CD4-positive, alpha-beta T cell treated with Interleukin-17A for 4 hours (primary cell): ENCODE measurements at places on chromosomes 13 and 19.

DNA sequence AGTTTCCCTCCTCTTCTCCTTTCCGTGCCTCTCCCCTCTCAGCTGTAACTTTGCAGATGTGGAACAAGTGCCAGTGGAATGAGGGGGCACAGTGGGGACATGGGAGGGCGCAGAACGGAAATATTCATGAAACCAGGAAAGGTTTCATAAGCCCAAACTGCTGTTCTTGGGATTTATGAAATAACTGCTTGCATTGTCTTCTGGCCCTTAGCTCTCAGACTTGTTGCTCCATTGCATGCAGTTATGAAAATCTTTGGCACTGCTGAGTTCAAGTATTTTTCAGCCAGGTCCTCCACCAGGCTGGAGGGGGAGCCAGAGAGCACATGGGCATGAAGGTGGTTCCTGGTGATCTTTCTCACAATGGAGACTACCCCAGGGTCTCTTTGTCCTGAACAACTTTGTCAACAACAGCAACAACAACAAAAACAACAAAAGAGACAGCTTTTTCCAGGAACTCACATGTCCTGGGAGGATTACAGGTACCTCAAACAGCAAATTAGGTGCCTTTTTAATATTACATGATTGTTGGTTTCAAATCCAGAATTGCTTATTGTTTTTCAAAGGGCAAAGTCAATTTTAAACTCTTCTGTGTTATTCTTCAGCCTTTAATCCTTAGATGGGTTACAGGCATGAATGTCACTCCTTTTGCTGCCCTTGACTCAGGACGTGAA lies 1.5 kb downstream of the RGCC start:
- DNase-seq, result peak; percentile 81

GRCh38 chr13:106522898-106523525 lies 12.4 kb downstream of the EFNB2 start:
- no peak for DNase-seq

DNA sequence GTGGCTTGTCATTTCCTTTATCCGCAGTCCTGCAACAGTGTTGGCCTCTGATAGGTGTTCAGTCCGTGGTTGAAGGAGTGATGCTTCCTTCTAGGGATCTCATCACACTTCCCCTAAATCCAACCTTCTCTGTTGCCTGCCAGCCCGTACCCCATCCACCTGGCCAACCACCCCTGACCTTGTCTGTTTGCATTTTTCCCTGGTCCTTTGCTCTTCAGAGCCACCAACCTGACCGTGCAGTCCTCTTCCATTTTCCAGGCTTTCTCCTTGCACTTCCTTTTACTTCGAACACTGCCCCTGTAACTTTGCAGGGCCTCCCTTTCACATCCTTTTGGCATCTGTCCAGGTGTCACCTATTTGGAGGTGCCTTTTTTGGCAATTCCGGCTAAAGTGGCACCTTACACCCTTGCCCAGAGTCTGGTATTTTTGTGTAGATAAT lies 696 bp downstream of the ZNF460 start:
- peak; percentile 7 for DNase-seq

- DNase-seq, result no peak
Observed at GRCh38 chr19:16373989-16374388, 49.4 kb downstream of the KLF2 start.

DNA sequence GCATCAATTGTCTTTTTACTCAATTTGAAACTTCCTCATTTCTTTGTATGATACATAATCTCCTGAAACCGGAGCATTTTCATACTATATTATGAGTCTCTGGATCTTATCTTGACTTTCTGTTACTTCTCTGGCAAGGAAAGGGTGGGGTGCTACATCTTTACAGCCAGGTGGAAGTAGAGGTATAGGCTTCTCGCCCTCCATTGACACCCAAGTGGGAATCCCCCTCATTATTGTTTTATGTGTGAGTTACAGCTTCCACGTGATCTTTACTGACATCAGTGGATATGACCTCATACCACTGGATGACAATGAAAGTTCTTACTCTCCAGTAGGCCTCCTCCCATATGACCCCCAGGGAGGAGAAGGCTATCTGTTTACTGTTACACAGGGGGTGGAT lies 262.1 kb upstream of the DACH1 start:
- DNase-seq, result no peak

- DNase-seq, result peak; percentile 46
Observed at GRCh38 chr19:17337675-17338432, 501 bp downstream of the GTPBP3 start.

- DNase-seq, result no peak
Observed at GRCh38 chr19:6185093-6185834, 49.8 kb downstream of the ACSBG2 start.

- DNase-seq, result no peak
Observed at GRCh38 chr13:29162638-29163235, 342.6 kb downstream of the MTUS2 start.

- DNase-seq, result no peak
Observed at GRCh38 chr13:93145199-93145598, 81.4 kb upstream of the GPC6 start.

- DNase-seq, result no peak
Observed at GRCh38 chr19:441213-441836, 19.5 kb downstream of the SHC2 start.

DNA sequence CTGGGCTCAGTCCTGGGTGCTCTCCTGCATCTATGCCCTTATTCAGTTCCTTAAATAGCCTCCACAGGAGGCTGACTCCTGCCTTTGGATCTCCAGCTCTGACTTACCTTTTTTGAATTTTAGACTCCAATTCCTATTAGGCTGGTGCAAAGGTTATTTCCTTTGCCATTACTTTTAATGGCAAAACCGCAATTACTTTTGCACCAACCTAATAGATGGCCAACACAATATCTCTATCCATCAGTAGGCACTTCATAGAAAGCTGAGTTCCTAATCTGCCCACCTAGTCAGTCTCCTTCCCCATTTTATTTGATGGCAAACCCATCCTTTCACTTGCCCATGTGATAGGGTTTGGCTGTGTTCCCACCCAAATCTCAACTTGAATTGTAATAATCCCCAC lies 95.3 kb downstream of the CACNA1A start:
- DNase-seq, result no peak

GRCh38 chr13:99721606-99722337 lies 220.5 kb downstream of the TM9SF2 start:
- DNase-seq, result no peak

DNA sequence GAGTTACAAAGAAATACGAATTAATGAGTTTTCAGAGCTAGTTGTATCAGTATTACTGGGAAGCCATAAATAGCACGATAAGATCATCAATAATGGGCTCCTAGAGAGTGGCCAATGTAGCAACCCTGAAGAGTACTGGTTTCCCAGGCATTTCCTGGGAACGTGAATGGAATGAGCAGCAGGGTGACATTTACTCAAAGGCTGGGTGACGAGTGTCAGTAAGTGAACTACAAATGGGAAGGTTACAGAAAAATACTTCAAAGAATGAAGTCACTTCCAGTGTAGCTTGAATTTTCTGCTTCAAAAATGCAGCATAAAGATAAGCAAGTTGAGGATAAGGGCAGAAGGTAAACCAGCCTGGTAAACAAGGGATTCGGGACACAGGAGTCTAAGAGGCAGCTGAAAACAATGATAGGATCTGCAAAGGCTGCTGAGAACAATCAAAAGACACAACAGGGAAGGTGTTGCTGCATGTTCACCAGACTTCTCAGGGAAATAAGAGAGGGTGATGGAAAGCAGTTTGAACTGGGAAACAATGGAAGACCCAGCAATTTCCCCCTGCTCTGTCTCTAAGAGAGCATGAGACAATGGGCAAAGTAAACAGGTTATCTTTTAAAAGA lies 48.6 kb upstream of the POSTN start:
- DNase-seq, result no peak

GRCh38 chr19:38736036-38736412 lies 8.2 kb downstream of the CAPN12 start:
- DNase-seq, result peak; percentile 75

DNA sequence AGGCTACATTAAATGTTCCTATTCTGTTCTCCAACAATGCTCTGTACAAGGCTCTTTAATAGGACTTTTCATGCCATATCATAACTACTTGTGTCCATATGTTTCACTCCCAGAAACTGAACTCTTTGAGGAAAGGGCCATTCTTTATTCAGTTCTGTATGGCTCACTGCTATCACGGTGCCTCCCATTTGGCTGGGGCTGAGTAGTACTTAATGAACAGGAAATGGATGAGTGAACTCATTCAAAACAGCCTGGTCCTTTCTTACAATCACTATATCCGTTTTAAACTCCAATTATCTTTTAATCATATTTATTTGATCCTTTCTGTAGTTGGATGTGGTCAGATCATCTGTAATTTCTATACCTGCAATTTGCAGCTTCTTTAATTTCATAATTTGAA lies 410.6 kb downstream of the TBC1D4 start:
- DNase-seq, result no peak

DNA sequence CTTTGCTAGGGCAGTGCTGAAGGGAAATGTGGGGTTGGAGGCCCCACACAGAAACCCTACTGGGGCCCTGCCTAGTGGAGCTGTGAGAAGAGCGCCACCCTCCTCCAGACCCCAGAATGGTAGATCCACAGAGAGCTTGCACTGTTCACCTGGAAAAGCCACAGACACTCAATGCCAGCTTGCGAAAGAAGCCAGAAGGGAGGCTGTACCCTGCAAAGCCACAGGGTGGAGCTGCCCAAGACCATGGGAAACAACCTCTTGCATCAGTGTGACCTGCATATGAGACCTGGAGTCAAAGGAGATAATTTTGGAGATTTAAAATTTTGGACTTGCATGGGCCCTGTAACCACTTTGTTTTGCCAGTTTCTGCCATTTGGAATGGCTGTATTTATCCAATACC lies 615.4 kb upstream of the MIR17HG start:
- DNase-seq, result no peak

DNA sequence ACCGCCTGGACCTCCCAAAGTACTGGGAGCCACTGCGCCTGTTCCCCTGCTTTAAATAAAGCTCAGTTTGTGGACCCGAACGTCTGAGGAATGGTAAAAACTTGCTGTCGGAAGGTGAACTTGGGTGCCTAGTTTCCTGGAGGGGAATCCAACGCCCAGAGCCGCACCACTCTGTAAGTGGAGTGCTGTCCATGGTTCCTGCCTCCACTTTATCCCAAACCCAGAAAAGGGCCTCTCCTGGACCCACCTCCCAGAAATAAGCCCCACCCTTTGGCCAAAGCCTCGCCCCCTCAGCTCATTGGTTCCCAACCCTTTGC lies 2.3 kb downstream of the ANO8 start:
- DNase-seq, result no peak

DNA sequence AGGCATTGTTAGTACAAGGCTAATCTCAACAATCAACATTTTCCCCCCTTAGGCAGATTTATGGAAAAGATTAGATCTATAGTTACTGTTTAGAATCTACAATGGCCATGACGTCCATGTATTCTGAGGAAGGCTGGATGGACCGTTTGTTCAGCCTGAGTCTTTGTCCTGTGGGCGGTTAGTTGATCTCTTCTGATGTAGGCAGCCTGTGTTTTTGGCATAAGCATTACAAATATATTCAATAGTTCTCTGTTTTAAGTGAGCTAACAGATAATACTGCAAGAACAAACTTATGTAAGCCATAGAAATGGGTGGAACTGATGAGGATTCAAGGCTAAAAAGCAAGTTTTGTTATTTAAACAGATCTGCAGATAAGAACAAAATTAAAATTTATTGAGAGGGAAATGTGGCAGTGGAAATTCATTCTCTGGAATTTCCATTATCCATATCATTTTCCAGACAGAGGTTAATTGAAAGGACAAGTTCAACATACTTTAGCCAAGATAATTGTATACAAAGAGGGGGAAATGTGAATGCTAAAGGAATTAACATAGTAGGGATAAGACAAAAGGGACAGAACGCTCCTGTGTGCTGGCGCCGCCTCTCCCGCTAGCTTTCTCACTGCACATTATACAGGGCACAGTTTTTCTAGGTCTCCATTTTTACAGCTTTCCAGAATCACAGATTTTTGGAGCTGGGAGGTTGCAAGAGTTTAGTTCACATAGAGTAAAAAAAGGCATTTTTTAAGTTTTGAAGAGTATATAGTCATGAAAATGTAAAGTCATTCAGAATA lies 48.6 kb downstream of the FAM124A start:
- DNase-seq, result no peak

GRCh38 chr19:17654993-17655392 lies 33.2 kb downstream of the UNC13A start:
- DNase-seq, result no peak

- no peak for DNase-seq
Observed at GRCh38 chr19:55588738-55589137, 8.1 kb upstream of the ZNF579 start.

- DNase-seq, result no peak
Observed at GRCh38 chr13:91405240-91405639, 6.8 kb downstream of the GPC5 start.

GRCh38 chr13:33245505-33246158 lies 39.9 kb downstream of the STARD13 start:
- no peak for DNase-seq

- no peak for DNase-seq
Observed at GRCh38 chr19:37999309-38000213, 92.6 kb downstream of the SIPA1L3 start.

DNA sequence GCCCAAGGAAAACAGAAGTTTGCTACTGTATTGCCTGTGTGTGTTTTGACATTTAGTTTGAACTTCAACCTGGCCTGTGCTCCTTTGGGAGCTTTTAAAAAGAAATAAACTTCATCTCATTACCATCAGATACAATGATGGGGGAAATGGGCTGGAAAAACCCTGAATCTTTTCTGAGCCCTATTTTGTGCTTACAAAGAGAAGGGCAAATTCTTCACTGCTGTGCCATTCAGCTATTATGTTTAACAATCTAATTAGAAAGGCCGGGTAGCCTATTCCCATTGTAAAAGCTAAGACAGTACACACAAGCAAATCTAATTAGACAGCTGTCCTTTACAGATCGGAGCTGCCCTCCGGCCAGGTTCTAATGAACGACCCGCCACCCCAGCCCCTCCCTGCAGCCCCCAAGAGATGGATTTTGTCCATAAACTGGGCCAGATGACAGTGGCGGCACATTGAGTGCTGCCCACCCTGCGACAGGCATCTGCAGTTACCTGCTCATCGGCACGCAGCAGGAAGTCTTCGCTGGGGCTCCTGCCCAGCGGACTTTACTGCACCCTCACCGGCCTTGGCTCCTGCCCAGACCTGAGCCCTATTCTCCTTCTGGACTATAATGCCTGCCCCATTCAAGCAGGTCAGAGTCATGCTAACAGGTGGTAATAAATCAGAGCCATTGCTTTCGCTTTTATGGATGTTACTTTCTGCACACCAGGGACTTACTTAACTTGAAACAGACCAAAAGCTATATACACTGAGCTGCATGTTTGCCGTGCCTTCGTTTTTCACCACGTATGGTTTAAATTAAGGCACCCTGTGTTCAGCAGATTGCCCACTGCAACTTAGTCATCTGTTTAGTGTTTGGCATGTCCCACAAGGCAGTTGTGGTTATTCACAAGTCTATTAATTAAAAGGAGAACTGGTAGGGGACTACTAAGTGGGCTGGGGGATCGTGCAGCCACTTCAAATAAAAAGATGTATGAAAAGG lies 549.6 kb downstream of the FGF9 start:
- no peak for DNase-seq
